ENCODE measurements at places on chromosomes 2 and 18. TPM values are rescaled to one million over a fixed set of nuclear protein-coding genes. Genes with fewer than 3 reads are reported as not detected.

Gene ZCCHC2
- 15.3 TPM for total RNA-seq

DNA sequence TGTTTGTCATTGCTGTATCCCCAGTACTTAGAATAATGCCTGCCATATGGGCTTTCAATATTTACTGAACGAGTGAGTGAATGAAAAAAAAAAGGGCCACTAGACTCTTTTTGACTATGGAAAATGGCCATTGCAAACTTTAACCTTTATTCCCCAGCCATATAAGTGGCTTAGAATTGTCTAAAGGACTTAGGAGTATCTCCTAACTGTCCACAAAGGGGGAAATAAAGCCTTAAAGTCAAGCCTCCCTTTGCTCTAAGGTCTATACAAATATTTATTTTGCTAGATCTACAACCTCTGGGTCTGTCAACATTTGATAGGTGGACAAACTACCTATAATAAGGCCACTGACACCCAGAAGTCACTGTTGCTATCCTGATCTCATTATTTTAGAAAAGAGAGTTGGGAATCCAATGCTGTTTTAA lies 25.7 kb downstream of the UPP2 start:
- no peak for DNase-seq

- no peak for DNase-seq
Measured at GRCh38 chr2:171347591-171348032, 86.2 kb downstream of the METTL8 start.

DNA sequence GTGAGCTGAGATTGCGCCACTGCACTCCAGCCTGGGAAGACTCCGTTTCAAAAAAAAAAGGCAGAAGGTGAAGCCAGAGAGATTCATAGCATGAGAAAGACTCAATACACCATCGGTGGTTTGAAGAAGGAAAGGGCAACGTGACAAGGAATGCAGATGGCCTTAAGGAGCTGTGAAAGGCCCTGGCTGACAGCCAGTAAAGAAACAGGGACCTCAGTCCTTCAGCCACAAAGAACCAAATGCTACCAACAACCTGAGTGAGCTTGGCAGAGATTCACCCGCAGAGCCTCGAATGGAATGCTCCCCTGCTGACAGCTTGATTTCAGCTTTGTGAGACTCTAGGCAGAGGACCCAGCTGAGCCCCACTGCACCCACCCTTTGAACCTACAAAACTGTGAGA lies 154.9 kb upstream of the NDUFV2 start:
- DNase-seq = no peak
